ENCODE measurements at places on chromosomes 1 and 21.

GRCh38 chr1:92879316-92879968 is 47.6 kb downstream of the RPL5 start:
- DNase-seq = peak; percentile 33

- no peak for DNase-seq
Measured at GRCh38 chr1:214670098-214670497, 67.1 kb downstream of the CENPF start.

DNA sequence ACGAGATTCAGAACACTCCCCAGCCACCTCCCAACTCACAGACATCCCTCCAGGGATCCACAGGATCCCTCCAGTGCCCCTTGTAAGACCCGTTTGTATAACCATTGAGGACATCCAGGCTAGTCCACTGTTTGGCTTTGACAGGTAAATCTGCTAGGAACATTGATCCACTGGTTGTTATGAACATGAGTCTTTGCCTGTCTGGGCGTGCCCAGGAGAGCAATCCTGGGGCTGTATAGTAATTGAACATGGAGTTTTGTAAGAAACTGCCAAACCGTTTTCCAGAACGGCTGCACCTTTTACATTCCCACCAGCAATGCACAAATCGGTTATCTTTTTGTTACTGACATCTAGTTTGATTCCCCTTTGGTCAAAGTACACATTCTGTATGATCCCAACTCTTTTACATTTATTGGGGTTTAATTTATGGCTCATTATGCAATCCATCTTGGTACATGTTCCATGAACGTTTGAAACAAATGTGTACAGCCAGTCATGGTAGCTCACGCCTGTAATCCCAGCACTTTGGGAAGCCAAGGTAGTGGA is 88.7 kb downstream of the WDR4 start:
- no peak for DNase-seq

DNA sequence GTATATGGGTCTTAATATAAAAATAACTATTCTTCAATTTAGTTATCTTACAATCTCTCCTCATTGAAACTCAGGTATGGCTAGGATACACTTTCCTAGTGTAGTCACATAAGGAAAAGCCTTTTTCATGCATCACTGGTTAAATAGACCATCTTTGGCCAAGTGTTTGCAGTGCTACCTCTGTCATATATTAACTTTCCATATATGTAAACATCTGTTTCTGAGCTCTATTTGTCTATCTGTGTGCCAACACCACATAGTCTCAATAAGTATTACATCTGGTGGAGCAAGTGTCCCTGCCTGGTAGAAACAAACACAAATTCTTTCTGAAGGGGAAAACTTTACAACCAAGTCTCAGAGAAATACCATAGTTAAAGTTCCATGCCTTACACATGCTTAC is 134.6 kb downstream of the TSEN15 start:
- no peak for DNase-seq

- no peak for DNase-seq
Measured at GRCh38 chr1:228333739-228334115, 72.9 kb downstream of the TRIM11 start.

- no peak for DNase-seq
Measured at GRCh38 chr1:17603091-17603841, 63.8 kb downstream of the ARHGEF10L start.

DNA sequence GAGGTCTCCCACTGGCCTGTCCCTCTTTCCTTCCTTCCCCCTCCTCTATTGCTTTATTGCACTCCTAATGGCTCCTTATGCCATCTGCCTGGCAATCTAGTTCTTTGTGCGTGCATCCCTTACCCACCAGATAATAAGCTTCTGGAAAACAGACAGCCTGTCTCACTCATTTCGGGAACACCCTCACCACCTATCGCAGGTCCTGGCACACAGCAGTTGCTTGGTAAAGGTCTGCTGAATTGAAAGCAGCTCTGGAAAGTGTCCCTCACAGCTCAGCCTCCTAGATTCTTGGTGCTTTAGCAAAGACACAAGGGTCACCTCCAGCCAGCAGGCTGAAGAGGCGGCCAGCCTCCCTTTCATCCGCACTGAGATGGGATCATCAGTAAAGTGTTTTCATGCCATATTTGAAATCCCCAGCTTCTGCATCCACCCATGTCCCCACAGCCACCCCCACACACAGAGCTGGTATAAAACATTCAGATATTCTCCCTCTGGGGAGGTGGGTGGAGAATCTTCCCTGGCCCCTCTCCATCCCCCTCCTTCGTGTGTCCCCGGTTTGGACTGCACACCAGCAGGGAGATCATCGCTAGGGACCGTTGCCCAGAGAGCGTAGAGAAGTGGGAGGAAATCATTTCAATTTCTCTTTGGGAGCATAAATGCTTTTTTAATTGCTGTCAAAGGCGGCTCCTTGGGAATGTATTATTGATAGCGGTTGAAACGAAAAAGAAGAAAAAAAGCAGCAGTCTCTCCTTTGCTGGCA is 29.1 kb upstream of the ATP2B4 start:
- DNase-seq = no peak

- DNase-seq = no peak
Measured at GRCh38 chr1:218281285-218281684, 3.8 kb upstream of the RRP15 start.

GRCh38 chr1:150764617-150765101 is 919 bp downstream of the CTSS start:
- no peak for DNase-seq

DNA sequence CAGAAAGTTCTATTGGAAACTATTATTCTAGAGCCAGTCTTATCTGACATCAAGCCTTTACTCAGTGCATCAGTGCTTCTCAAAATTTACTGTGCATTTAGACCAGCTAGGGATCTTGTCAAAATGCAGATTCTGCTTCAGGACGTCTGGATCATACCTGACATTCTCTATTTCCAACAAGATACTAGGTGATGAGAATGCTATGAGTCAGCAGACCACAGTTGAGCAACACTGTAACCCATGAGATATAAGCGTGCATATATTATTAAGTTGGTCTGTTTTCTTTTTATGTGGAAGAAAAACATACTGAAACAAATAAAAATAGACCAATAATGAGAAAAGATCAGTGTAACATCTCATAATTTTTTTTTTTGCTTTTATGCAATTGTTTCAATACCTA is 40.4 kb upstream of the KCNH1 start:
- DNase-seq = no peak

Data from pons (tissue), 1 donor.